ENCODE measurements at places on chromosomes 6 and 20.

DNA sequence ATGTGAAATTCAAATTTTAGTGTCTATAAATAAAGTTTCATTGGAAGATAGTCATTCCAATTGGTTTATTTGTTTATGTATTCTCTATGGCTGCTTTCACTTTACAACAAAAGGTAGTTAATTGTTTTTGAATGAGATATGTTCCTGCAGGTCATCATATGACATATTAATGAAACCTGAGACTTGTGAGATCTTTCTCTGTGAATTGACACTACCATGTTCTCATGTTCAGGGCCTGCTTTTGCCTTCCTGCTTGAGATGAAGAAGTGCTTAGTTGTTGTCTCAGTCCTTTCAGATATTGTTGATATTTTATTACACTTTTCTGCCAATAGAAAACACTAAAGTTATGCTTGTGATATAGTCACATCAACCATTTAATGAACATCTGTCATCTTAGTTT is 132.5 kb downstream of the UTRN start:
- no peak for DNase-seq

- peak; percentile 77 for DNase-seq
Measured at GRCh38 chr20:50992733-50993457, 30.0 kb downstream of the KCNG1 start.

GRCh38 chr6:76803038-76803580 is 660.2 kb downstream of the HTR1B start:
- no peak for DNase-seq

GRCh38 chr20:31653561-31653960 is 15.8 kb downstream of the COX4I2 start:
- no peak for DNase-seq

- no peak for DNase-seq
Measured at GRCh38 chr20:39451386-39451785, 489.2 kb downstream of the DHX35 start.

Measured in AG20443 (cell line).